T-helper 22 cell (primary cell): ENCODE measurements at places on chromosomes 1 and 21.

DNA sequence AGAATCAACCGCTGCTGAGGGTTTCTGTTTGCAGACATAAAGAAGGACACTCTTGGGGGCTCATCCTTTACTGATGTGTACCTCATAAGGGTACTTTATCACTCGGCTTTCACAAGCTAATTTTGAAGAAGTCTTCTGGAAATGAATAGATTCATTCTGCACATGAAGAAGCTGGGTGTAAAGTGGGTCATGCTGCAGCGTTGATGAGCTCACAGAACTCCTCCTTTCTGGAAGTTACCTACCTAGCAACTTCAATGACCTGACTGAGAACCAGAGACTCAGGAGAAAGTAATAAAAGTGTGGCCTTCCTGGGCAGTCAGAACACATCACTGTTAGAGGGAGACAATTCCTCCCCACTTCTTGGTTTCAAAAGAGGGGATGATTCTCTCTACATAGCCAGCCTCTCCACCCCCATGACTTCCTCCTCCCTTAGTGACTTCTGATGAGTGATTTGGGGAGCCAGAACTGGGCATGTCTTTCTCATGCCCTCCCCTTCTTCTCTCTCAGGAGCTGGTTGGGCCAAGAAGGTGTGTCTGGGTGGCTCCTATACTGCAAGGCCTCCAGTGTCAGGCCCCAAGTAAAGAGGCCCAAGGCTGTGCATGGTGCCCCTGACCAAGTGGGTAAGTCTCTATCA lies 27.0 kb downstream of the PCNX2 start:
- no peak for DNase-seq

DNA sequence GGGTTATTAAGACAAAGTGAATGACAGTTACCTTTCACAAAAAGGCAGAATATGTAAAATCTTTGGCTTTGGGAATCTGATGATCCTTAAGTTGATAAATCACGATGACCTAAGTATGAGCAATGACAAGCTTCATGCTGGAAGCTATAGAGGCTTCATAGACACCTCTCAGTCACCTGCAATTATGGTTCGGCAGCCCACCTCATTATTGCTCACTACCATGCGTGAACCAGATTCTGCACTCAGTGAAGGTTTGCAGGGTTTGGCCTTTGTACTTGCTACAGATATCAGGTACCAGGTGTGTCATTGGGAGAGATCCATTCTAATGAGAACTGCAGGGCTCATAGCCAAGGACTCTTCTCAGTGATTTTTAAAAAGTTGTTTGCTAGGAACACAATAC lies 163.5 kb downstream of the KCTD3 start:
- no peak for DNase-seq

DNA sequence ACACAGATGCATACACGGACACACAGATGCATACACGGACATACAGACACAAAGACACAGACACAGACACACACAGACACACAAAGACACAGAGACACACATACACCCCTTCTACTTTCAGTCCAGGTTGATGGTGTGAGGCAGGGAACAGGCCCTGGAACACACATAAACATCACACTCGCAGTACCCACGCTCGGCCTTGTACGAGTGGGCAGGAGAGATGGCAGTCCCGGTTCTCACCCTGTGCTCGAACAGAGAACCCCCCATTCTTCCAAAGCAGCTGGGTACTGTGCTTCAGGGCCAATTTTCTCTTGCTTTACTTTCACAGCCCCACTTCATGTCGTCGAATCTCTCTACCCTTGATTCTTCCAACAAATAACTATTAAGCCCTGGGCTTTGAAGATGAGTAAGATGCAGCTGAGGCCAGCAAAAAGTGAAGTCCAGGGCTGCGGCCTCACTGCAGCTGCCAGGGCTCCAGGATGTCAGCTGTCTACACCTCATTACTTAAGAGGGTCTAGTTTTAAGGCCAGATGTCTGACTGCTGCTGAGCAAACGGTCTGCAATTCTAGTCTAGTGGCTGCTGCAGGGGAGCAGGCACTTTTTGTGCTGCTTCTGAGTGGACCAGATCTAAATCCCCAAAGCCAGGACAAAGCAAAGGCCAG lies 90.1 kb downstream of the PGBD5 start:
- DNase-seq, result no peak

DNA sequence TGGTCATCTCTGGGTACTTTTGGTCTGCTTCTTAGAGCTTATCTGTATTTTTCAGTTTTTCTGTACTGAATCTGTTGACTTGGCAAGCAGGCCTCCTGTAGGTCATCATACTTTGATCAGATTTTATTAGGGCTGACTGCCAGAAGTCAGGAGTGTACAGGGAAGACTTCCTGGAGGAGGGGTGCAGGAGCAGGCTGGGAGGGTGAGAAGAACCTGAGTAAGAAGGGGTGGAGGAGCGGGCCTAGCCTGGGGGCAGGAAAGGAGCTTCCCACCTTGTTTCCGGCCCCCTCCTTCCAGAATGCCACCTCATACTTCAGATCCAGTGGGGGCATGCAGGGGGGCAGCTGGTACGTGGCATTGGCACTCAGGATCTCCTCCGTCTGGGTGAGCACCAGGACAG lies 18.3 kb upstream of the IL22RA1 start:
- no peak for DNase-seq

GRCh38 chr1:243457363-243457982 lies 201.6 kb downstream of the SDCCAG8 start:
- DNase-seq, result no peak

- DNase-seq, result no peak
Observed at GRCh38 chr1:228862542-228863505, 127.5 kb downstream of the RHOU start.

GRCh38 chr1:1671365-1672119 lies 12.7 kb upstream of the CDK11B start:
- no peak for DNase-seq

- no peak for DNase-seq
Observed at GRCh38 chr1:31934706-31935629, 3.2 kb downstream of the PTP4A2 start.

GRCh38 chr1:35111106-35111505 lies 31.9 kb downstream of the ZMYM1 start:
- no peak for DNase-seq

DNA sequence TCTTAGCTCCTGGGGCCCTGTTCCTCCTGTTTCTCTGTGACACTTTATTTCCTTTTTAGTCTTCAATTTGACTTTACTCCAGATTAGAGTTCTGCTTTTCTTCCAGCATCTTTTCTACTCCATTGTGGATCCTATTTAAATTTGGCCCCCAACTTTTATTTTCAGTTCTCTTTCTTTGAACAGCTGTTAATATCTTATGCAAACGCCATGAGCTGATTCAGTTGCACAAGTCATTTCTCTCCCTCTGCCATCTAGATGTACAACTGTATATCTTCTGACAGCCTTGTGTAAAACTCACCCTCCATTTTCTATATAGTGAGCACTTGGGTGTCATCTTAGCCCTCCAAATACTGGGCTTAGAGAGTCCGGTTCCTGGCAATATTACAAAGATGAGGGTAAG lies 42.2 kb downstream of the SPATA17 start:
- no peak for DNase-seq

DNA sequence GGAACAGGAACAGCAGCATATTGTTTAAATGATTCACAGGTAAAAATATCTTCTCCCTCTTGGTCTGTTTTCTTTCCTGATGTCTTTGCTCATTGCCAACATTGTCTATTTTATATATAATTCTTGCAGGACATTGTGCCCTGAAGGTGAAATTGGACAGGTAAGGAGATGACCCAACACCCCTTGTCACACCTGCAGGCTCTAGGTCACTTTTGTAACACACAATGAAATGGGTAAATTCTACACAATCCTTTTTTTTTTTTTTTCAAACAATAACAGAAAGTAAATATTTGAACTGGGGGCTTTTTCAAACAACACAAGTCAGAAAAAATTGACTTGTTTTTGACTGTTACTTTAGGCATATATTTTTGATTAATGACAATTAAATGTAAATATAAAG lies 62.9 kb upstream of the ERG start:
- DNase-seq, result no peak

DNA sequence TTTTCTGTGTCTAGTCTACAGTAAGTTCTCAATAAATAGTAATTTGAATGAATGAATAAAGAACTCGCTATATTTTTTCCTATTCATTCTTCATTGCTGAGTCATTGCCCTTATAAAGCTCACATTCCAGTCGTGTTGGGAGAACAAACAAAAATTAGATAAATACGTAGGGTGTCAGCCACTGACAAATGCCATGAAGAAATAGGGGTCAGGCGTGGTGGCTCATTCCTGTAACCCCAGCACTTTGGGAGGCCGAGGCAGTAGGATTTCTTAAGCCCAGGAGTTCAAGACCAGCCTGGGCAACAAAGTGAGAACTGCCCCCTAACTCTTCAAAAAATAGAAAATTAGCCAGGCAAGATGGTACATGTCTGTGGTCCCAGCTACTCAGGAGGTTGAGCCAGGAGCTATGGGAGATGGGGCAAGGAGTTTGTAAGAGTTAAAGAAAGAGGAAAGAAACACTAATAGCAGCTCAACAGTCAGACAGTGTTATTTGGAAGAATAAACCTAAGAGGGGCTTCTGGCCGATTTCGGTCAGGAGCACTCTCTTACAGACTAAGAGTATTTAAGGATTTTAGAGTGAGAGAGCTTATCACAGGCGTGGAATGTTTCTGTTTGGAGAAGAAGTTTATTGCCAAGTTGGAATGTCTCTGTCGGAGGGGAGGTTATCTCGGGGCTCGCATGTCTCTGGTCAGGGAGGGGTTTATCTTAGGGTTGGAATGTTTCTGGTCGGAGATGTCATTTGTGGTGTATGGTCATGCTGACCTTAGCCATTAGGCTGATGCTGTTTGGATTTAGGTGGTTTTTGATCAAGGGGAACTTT lies 1.8 kb upstream of the CHML start:
- no peak for DNase-seq

- no peak for DNase-seq
Observed at GRCh38 chr21:45294509-45295291, 7.0 kb upstream of the POFUT2 start.

GRCh38 chr1:232634096-232634495 lies 4.2 kb upstream of the SIPA1L2 start:
- no peak for DNase-seq

DNA sequence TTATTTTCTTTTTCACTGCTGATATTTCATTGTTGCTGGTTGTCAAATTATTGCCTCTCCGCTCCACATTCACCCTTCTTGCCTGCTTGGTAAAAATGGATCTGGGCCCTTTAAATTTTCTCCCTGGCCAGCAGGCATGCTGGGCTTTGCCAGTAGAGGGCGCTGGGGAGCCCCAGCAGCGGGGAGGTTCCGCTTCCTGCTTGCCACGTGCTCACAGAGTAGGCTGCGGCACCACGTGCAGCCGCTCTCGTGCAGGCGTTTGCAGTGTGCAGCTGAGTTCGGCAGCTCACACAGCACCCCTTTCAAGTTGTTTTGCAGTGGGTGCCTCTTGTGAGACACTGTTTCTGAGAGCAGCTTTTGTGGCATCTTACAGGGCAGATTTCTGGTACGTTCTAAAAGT lies at the start of gene ACTL8:
TSS of gene ACTL8 (plus strand) at position 214 of the 400 bp plus-strand sequence. CDS start 67,676 bp downstream, outside the sequence.
- no peak for DNase-seq
